Chondrocyte (in vitro differentiated cells): ENCODE measurements at places on chromosomes 11 and 22.
A peak's percentile ranks its signal among the peaks of the same experiment; 100 is the strongest.

GRCh38 chr11:65945430-65945911 lies at the start of gene TSGA10IP:
TSGA10IP (plus strand) TSS chr11:65945480; CDS start chr11:65945676, 196 bp downstream.
- no peak for DNase-seq

- peak; percentile 70 for DNase-seq
Observed at GRCh38 chr11:8267280-8267679, 3.6 kb upstream of the LMO1 start.

GRCh38 chr22:25027959-25028840 lies 75.7 kb downstream of the KIAA1671 start:
- DNase-seq: no peak

DNA sequence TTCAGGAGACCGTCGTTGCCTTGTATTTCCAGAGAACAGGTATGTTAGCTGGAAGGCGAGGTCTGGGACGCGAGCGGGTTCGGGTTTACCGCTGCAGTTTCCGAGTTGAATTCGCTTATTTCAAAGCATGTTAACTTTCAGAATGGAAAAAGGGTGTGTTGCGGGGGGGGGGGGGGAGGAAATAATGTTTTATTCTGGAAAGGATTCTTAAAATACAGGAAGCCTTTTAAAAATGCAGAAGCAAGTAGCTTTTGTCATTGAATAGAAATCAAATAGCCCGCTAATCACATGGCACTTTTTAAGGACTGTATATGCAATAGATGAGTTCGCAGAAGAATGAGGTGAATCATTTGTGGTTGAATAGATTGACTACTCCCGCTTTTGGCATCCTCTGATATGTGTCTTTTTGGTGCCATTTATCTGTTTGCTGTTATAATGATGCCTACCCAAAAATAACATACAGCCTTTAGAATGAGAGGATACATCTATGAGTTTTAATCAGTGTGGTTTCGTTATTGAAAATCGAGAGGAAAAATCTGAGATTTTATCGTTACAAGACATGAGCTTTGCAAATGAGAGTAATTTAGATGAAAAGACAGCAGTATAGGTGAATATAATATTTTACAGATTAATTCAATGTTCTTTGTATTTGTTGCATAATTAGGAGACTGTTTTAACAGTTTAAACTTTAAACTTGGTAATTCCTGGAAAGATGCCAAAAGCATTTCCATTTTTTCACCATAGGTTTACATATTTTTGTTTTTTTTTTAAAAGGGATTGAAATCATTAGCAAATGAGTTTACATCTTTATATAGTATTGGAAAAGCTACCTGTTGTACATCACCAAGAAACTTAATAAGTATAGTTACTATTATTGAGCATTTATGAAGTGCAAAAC lies 1.7 kb downstream of the PDE3B start:
- no peak for DNase-seq

- no peak for DNase-seq
Observed at GRCh38 chr22:31872209-31872608, 72.1 kb upstream of the YWHAH start.

- DNase-seq: peak; percentile 77
Observed at GRCh38 chr11:2569731-2570210, 125.0 kb downstream of the KCNQ1 start.

- peak; percentile 52 for DNase-seq
Observed at GRCh38 chr22:37260901-37261336, 16.9 kb upstream of the RAC2 start.

DNA sequence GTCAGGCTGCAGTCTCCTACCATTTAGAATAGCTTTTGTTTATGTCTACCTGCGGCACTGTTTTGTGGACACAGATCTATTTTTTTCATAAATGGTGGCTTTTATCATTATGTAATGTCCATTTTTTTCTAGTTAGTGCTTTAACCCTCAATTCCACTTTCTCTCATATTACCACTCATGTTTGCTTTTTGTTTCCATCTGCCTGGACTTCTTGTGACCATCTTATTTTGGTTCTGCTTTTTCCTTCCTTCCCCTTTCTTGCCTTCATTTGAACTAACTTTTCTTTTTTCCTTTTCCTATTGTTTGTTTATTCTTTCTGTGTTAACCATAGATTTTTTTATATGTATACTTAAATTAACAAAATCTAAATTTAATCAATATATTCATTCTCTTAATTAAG lies 98.5 kb upstream of the SLC22A12 start:
- no peak for DNase-seq

DNA sequence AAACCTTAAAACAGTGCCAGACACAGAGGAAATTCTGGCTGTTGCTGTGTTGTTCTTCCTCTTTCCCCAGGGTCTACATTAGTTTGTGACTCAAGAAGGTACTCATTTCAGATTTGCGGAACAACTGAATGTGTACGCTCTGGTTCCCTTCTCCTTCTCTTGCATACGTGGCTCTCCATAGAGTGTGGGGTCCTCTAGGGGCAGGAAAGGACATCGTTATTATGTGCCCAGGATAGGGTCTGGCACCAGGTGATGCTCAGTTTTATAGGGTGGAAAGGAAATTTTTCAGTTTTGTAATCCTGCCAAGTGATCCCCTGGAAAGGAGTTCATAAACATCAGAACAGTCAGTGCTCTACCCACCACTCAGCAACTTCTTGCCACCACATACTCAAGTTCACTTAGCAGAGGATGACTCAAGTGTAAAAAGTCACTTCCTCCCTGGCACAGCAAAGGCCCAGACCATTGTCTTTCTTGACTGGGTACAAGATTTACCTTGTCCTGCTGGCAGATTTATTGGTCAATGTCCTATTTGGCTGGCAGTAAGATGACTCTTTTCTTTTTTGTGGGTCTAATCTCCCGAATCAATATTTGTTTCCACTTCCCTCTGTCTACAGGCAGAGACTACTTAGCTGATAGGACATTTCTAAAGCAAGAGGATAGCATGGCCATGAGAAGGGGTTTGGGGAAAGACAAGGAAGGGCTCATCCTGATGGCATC lies 246.0 kb upstream of the TENM4 start:
- DNase-seq: no peak

GRCh38 chr22:27692243-27692642 lies 109.3 kb downstream of the MN1 start:
- no peak for DNase-seq

DNA sequence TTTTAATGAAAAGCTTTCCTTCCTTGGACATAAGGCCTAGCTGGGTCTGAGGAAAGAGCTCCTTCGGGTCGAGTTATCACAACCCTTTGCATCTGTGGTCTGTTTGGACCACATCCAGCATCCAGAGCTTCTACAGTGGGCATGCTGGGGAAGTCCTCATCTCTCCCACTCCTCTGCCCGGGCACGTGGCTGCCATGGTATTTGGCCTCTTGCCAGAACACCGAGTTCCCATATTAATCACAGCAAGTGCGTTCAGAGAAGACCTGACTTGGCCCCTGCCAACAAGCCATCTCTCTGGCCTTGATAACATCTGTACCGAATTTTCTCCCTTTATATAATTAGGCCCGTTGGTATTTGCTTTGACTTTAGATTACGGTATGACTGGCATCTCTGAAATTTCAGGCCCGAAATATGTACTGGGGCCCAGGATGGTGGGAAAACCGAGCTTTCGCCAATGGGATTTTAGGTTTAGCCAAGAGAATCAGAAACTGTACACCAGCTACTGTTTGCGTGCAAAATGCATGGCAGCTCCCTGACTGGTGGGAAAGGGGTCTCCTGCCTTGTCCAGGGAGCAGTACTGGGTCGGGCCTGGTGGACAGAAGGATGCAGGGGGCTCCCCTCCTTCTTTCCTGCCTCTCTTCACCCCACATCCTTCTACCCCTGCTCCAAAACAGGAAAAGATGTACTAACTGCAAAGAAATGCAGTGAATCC lies 90.0 kb downstream of the MICAL2 start:
- no peak for DNase-seq

DNA sequence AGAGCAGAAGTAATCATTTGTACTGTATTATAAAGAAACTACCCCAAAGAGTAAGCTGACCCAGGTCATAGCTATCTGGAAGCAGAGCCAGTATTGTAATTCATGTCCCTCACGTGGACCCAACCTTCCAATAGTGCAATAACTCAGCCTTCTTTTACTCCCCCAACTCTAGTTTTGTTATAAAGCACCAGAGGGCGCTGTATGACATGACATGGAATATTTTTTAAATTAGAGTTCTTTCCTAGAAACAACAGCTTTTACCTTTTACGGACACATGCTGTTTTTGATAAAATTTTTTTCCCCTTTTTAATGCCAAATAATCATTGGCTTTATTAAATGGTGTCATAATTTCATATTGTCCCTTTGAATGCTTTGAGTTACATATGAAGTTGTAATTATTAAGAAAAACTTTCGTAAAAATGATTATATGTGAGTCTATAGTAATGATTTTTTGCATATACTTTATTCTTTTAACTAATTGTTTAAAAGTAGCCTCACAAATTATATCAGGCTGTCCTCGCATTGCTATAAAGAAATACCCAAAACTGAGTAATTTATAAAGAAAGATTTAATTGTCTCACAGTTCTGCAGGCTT lies 76.9 kb downstream of the DKK3 start:
- no peak for DNase-seq

DNA sequence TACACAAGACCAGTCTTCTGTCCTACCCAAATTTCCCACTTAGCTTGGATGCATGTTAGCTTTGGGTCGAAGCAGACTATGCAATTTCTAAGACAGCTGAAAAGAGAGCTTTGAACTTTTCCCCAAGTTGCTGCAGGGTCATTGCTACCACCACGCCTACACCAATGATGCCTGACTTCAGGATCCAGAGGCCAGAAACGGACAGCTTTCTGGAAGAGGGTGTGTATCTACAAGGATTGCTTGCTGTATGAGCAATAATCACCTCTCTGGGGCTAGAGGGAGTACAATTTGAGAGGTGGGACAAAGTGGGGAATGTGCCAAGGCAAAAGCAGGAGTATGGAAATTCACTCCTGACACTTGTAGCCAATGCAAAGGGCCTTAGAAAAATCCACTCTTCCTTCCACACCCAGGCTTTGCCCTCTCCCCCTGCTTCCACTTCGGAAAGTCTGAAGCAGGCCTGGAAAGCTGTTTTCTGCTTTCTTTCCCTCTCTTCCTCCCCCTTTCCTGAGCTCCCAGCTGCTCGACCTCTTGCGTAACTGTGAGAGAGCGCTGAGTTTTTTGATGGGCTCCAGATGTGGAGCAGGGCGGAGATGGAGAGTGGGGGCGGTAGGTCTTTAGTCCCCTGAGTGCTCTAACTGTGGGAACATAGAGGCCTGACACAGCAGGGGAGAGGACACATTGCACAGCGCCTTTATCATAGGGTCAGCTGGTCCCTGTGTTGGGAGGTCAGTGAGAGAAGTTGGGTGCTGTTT lies 2.1 kb upstream of the PHLDB1 start:
- no peak for DNase-seq

- no peak for DNase-seq
Observed at GRCh38 chr11:57801183-57801485, 39.5 kb downstream of the CTNND1 start.

DNA sequence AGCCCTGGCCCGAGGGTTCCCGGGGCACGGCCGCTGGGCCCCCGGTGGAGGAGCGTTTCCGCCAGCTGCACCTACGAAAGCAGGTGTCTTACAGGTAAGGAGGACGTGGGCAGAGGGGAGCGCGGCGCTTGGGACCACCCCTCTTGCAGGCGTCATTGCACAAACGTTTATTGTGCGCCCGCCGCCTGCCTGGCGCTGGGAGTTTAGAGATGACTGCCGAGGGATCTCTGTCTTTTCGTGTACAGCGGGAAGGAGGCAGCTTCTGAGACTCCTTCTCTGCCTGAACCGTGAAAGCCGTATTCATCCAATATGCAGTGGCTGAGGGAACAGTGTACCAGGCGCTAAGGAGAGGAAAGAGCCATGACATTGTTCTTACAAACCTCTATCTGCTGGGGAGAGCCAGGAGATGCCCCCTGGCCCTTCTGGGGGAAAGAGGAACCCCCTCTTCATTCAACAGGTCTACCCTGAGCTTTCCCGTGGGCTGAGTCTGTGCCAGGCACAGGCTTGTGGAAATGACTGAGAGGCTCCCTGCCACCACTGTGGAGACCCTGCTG lies 13.8 kb upstream of the DGKZ start:
- DNase-seq: no peak

DNA sequence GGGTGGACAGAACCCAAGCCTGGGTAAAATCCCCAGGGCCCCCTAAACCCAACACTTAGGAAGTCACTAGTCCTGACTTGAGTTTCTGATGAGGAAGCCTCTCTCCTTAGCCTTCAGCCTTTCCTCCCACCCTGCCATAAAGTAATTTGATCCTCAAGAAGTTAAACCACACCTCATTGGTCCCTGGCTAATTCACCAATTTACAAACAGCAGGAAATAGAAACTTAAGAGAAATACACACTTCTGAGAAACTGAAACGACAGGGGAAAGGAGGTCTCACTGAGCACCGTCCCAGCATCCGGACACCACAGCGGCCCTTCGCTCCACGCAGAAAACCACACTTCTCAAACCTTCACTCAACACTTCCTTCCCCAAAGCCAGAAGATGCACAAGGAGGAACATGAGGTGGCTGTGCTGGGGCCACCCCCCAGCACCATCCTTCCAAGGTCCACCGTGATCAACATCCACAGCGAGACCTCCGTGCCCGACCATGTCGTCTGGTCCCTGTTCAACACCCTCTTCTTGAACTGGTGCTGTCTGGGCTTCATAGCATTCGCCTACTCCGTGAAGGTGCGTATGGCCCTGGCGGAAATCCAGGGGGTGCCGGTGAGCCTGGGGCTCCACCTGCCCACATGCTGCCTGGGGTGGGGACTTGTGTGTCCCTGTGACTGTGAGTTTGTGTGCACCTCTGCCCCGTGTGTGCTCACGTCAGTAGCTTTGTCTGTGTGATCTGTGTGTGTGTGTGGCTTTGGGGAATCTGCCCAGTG lies at the start of gene IFITM1:
Gene IFITM1, plus strand, starts transcription at position 254 of the 767 bp plus-strand sequence. Its CDS starts 131 bp downstream, at position 385.
- DNase-seq: no peak

DNA sequence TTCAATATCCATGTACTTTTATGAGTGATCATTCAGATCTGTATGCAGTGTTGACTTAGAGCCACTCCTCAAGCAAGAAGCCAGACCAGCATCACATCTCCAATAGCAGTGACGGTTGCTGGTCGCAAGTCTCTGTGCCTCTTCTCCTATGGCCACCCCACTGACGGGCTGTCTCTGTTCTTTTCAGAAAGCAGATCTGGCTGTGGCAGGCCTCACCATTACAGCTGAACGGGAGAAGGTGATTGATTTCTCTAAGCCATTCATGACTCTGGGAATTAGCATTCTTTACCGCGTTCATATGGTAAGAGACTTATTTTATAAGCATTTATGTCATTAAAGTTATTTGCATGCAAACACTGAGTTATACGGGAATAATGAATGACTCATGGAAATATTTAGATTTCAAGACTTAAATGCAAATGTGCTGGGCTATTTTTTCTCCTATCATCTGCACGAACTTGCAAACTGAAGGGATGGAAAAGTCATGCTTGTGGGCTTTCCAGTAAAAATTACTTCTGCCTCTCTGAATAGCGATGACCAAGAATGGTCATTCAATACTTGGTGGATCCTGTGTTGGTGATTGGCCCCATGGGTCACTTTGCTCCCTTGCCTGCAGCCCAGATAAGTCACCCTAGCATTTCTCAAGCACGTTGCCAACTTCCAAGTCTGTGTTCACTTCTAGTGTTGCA lies 83.6 kb upstream of the TBCEL start:
- no peak for DNase-seq

DNA sequence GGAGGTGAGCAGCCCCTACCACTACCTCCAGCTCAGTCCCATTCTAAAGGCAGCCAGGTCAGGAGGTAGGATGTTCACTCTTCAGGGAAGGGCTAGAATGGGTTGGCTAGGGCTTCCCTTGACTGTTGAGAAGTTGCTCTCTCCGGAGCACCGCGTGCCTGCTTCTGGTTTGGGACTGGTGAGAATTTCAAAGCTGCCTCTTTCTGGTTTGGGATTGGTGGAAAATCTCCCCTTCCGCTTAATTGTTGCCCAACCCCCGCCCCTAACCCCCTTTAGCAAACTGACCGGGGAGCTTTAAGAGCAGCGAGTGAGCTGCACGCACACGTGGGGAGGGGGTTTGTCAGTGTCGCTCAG lies 686 bp downstream of the USP2 start:
- no peak for DNase-seq
